ENCODE measurements at places on chromosomes 6 and 20. TPM values are rescaled to one million over a fixed set of nuclear protein-coding genes. Genes with fewer than 3 reads are reported as not detected.
A peak's percentile ranks its signal among the peaks of the same experiment; 100 is the strongest.

MUC21 gene
- not detected for total RNA-seq

DNA sequence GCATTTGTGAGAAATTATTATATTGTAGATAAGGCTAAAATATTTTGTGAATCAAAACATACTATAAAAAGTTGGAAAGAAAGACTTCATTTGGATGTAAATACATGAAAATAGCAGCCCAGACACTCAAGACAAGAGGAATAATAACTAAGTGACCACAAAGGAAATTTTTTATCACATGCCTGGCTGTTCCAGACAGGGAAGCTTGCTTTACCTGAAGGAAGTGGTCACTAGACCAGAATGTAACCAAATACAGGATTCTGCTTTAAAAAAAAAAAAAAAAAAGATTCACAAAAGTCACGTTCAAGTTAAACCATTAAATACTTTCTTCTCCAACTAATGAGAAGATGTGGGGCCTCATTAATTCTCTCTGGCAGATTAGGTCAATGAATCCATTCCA is 9.3 kb upstream of the HLA-DQB2 start:
- DNase-seq, result no peak

- no peak for DNase-seq
These were observed 37.8 kb downstream of the ZC2HC1B start for GRCh38 chr6:143901885-143902750.

GRCh38 chr6:85600713-85601313 is 7.2 kb upstream of the SNX14 start:
- DNase-seq, result no peak

- DNase-seq, result no peak
These were observed 580.8 kb downstream of the CBLN4 start for GRCh38 chr20:55424476-55424875.

DNA sequence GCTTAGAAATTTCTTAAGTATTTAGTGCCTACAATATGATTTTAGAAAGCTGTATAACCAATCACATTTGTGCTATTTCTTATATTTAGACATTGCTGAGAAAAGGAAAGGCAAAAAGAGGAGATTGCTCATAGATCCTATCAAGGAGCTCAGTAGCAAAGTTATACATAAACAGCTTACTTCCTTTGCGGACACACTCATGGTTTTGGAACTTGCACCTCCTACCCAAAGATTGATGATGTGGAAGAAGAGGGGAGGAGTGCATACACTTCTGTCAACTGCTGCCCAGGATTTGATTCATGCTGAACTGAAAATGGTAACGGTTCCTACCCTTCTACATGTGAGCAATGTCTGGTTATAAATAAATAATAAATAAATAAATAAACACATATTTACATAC is 16.7 kb downstream of the RAD21L1 start:
- peak; percentile 86 for DNase-seq

- DNase-seq, result peak; percentile 51
These were observed 56.2 kb downstream of the TPBG start for GRCh38 chr6:82419859-82420258.

DNA sequence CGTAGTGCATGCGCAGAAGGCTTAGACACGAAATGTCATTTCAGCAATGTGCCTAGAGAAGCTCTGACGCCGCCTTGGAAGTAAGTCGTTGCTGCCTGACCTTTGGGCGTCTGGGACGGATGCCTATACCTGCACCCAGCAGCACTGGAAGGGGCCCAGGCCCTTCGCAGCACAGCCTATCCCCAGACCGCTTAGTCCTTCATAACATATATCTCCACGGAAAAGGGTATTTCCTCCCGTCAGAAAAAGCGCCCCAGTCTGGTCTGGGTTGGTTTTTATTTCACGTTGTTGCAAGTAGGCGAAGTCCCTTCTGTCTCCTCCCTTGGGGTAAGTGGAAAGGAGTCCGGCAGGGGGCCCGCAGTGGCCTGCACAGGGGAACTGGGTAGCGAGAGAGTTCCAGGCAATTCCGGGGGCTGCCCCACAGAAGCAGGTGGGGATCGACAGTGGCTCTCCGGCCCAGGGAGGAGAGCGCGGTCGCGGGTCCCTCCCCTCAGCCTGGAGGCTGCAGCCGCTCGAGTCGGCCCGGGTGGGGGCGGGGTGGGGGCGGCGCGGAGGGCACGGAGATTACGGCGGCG is 559 bp upstream of the EYA4 start:
- DNase-seq, result peak; percentile 55

- DNase-seq, result no peak
These were observed 394.1 kb upstream of the AGPAT4 start for GRCh38 chr6:161667957-161668356.

- DNase-seq, result no peak
These were observed 4.7 kb downstream of the ECT2L start for GRCh38 chr6:138800377-138801150.

GRCh38 chr6:34321821-34322220 is 70.6 kb downstream of the NUDT3 start:
- no peak for DNase-seq

DNA sequence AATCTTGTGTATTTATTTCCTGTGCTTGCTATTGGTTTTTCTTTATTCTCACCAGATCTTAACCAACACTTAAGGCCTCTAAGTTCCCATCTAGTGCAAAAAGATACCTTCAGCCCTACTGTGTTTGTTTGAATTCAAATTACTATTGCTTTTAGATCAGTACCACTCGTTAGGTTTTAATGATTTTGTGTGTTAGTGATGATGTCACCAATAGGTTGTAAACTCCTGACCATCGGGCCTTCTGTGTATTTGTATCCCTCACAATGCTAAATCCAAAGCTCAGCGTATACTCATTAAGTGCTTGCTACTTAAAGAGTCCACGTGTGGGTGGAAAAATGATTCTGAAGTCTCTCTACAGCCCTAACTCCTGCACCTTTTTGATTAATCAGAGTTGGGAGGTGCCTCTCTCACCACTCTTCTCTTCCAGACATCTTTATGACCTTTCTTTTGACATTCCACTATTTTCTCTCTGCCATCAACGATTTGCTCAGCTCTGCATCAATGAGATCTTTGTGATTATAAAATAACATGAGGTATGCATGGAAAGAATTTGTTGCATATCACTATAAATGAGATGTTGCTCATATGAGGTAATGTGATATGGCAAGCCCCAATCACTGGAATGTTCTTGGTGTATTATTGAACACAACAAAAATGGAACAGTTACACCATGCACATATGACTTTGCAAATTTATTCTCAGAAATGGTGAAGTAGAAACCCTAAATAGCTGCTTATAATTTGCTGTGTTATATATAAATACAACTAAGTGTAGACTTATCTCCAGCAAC is 55.1 kb upstream of the LAMA2 start:
- DNase-seq, result no peak

DNA sequence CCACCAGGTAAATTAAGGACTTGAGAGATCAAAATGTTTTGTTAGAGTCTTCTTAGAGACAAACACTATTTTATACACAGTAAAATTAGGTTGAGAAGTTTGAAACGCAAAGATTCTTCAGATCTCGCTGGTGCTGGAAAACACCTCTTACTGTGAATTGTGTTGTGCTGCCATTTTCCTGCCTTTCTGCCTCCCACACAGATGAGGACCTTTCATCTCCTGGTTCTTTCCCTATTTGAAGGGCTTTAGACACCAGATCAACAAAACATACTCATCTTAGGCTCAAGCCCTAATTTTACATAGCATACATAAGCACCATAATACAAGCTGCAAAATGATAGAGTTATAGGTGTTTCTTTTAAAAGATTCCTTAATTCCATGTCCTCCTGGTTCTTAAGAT is 18.6 kb downstream of the STAU1 start:
- no peak for DNase-seq
